Upper lobe of left lung (tissue), 6 donors: ENCODE measurements at places on chromosomes 1 and 21. TPM values are rescaled to one million over a fixed set of nuclear protein-coding genes. Genes with fewer than 3 reads are reported as not detected.
A peak's percentile ranks its signal among the peaks of the same experiment; 100 is the strongest.

- no peak overlapping the region for H3K4me3 ChIP-seq
- H3K36me3 ChIP-seq, result no peaks in the 10 kb centered on the region
- no peak overlapping the region for H3K27ac ChIP-seq
- no peak for DNase-seq
Observed at GRCh38 chr1:169779150-169779549, 15.6 kb downstream of the METTL18 start.

Gene PIK3CD
- 37.9 TPM for total RNA-seq

Gene GPR37L1
- not detected for total RNA-seq

Gene NHLH1
- total RNA-seq, result 0.33 TPM

Gene HORMAD1
- not detected for total RNA-seq

Gene MPL
- total RNA-seq, result 0.46 TPM

- no peaks in the 10 kb centered on the region for H3K36me3 ChIP-seq
- H3K4me1 ChIP-seq, result peaks cover 12% of the 10 kb centered on the region
- no peak overlapping the region for H3K4me3 ChIP-seq
- H3K27ac ChIP-seq, result no peak overlapping the region
Observed at GRCh38 chr21:37208741-37209225, 58.4 kb downstream of the VPS26C start.

DNA sequence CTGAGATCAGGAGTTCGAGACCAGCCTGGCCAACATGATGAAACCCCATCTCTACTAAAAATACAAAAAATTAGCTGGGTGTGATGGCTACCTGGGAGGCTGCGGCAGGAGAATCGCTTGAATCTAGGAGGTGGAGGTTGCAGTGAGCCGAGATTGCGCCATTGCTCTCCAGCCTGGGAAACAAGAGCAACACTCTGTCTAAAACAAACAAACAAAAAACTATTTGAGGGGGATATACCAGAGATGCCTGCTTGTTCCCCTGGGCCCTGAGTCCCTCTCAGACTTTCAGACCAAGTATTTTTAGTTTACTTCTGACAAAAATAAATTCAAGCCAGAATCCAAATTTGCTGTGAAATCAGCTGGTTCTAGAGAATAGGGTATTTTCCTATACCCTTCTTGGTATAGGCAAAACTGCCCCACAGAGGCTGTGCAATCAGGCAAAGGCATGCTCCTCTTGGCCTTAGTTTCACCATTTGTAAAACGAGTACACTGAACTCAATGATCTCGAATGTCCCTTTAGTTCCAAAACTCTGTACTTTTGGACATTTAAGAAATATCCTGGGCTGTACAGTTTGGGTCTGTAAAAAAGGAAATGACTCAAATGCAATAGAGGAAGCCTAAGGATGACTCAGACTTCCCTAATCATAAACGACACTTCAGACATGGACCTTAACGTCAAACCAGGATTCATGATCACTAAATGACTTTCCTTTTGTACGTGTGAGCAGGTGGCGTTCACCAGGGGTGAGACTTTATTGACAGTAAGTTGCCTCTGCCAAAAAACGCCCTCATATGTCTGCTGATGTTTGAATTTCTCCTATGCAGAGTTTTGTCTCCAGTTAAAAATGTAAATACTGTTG, 16.1 kb downstream of the ENSA start:
- H3K36me3 ChIP-seq, result peaks cover under 1% of the 10 kb centered on the region
- peak; percentile 67 for DNase-seq
- H3K27ac ChIP-seq, result peak overlapping the region; percentile 89
- no peaks in the 10 kb centered on the region for H3K27me3 ChIP-seq

Gene OR2T33
- total RNA-seq, result 3.3 TPM

GRCh38 chr1:30738040-30738714, 14.8 kb upstream of the MATN1 start:
- H3K36me3 ChIP-seq, result peaks cover 85% of the 10 kb centered on the region
- no peak overlapping the region for H3K4me3 ChIP-seq
- H3K4me1 ChIP-seq, result peaks cover 13% of the 10 kb centered on the region
- H3K27me3 ChIP-seq, result no peaks in the 10 kb centered on the region
- H3K27ac ChIP-seq, result no peak overlapping the region

DNA sequence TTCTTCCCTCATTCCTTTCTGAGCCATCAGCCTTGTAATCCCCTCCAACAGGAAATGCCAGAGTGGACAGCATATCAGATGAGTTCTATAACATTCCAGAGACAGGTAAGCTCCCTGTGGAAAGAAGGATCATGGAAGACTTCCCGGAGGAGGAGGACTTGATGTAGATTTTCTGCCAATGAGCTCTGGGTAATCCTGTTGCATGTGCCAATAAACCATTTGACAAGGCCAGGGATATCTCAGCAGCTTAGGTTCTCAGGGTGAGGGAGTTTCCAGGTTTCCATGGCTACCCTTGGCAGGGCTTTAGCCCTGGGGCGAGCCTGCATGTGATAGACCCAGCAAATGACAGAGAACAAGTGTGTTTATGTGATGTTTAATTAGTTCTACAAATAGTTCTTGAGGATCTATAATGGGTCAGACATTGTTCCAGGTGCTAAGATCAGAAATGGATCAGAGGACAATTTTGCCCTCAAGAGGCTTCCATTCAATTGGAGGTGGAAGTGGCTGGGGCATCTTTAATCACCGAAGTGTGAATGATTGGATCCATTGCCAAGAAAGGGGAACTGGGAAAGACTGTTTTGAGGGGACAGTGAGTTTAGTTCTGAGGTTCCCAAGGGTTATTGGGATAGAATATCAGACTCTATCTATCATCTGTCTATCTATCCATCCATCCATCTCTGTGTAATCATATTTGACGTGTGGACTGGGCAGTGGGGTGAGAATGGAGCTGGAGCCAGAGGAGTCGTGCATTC, 6.9 kb downstream of the PLA2G5 start:
- no peaks in the 10 kb centered on the region for H3K27me3 ChIP-seq
- H3K4me3 ChIP-seq, result no peak overlapping the region
- no peaks in the 10 kb centered on the region for H3K36me3 ChIP-seq
- peaks cover 13% of the 10 kb centered on the region for H3K4me1 ChIP-seq
- DNase-seq, result no peak

DNA sequence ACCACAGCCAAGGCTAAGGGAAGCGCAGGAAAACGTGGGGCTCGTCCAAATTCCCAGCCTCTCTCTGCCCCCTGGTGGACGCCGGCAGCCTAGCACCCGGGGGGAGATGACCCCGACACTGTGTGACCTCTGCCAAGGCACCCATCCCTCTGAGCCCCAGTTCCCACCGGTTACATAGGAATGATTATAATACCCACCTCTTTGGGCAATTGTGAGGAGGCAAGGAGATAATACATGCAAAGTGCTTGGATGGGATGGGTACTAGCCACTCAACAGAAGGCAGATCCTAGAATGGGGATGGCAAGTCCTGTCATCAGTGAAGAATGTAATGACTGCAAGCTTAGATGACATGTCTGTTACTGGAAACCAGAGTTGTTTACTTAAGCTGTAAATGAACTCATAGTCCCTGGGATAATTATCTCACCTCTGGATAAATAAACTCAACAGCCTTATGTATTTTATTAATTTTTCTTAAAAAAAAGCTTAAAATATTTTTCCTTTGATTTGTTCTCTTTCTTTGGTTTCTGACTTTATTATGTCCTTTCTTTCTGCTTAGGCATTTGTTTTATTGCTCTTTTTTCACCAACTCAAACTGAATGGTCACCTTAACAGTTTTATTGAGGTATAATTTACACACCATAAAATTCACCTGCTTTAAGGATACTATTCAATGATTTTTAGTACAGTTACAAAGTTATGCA, 11.3 kb upstream of the BMP8B start:
- peak overlapping the region; percentile 19 for H3K27ac ChIP-seq
- H3K27me3 ChIP-seq, result no peaks in the 10 kb centered on the region
- peak overlapping the region; percentile 24 for H3K4me3 ChIP-seq
- DNase-seq, result peak; percentile 76
- H3K4me1 ChIP-seq, result peaks cover 14% of the 10 kb centered on the region
- no peaks in the 10 kb centered on the region for H3K36me3 ChIP-seq

GRCh38 chr1:225114354-225114990, 185.0 kb downstream of the DNAH14 start:
- no peak for DNase-seq
- H3K27ac ChIP-seq, result no peak overlapping the region
- H3K36me3 ChIP-seq, result no peaks in the 10 kb centered on the region
- no peaks in the 10 kb centered on the region for H3K4me1 ChIP-seq
- H3K4me3 ChIP-seq, result no peak overlapping the region
- H3K27me3 ChIP-seq, result no peaks in the 10 kb centered on the region

- H3K4me3 ChIP-seq, result peak overlapping the region; percentile 34
- H3K4me1 ChIP-seq, result peaks cover 30% of the 10 kb centered on the region
- peaks cover 3% of the 10 kb centered on the region for H3K27me3 ChIP-seq
- H3K36me3 ChIP-seq, result no peaks in the 10 kb centered on the region
- no peak for DNase-seq
Observed at GRCh38 chr1:6418668-6419396, 887 bp downstream of the HES2 start.

Gene FAM72D
- not detected for total RNA-seq
